Endodermal cell (in vitro differentiated cells): ENCODE measurements at places on chromosomes 7 and 10. TPM values are rescaled to one million over a fixed set of nuclear protein-coding genes. Genes with fewer than 3 reads are reported as not detected.

The POLR2J2 gene
- total RNA-seq: 7.2 to 15.5 TPM (median 15.1 TPM) in 3 replicates

GRCh38 chr7:38506756-38507155 is 124.4 kb downstream of the AMPH start:
- DNase-seq: no peak
- H3K36me3 ChIP-seq: no peaks in the 10 kb centered on the region
- H3K4me3 ChIP-seq: no peak overlapping the region
- H3K27me3 ChIP-seq: no peaks in the 10 kb centered on the region
- no peak overlapping the region for H3K27ac ChIP-seq

The RNF32 gene
- 1.1 and 1.3 TPM in 2 replicates for total RNA-seq

The MMD2 gene
- not detected in 3 replicates for total RNA-seq

The OGDHL gene
- 10.4 to 13.0 TPM (median 10.6 TPM) in 3 replicates for total RNA-seq

The PLXNA4 gene
- 33.3 and 42.7 TPM in 2 replicates for total RNA-seq

DNA sequence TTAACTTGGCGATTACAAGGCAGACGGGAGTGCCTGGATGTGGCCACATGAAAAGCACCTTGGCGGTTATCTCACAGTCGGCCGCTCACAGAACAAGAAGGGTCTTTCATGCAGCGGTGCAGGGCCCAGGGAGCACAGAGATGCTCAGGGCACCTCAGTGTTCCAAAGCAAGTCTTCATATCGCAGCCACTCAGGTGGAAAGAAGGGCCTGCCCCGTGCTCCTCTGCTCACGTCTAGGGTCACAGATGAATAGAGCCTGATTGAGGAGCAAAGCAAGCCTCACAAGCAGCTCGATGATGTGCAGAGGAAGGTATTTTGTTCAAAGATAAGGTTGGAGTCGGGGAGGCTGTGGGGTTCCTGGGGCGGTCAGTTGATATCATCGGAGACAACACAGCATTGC is 297.8 kb downstream of the WDR11 start:
- H3K36me3 ChIP-seq: no peaks in the 10 kb centered on the region
- no peaks in the 10 kb centered on the region for H3K27me3 ChIP-seq
- no peak for DNase-seq
- H3K4me3 ChIP-seq: no peak overlapping the region
- no peak overlapping the region for H3K27ac ChIP-seq

- peak; percentile 17 for DNase-seq
- H3K4me3 ChIP-seq: no peak overlapping the region
- H3K4me1 ChIP-seq: no peaks in the 10 kb centered on the region
- H3K27me3 ChIP-seq: no peaks in the 10 kb centered on the region
Measured at GRCh38 chr10:44921061-44921460, 9.9 kb downstream of the TMEM72 start.

The CD36 gene
- total RNA-seq: 0.29 to 0.70 TPM (median 0.65 TPM) in 3 replicates

The SFRP5 gene
- 1.3 and 1.8 TPM in 2 replicates for total RNA-seq

- peak overlapping the region; percentile 93 for H3K27ac ChIP-seq
- H3K4me3 ChIP-seq: no peak overlapping the region
- H3K4me1 ChIP-seq: peaks cover 16% of the 10 kb centered on the region
- DNase-seq: no peak
Measured at GRCh38 chr10:14648946-14649345, 125.8 kb downstream of the FAM107B start.

- H3K27me3 ChIP-seq: no peaks in the 10 kb centered on the region
- H3K36me3 ChIP-seq: no peaks in the 10 kb centered on the region
- peak overlapping the region; percentile 4 for H3K27ac ChIP-seq
- peak; percentile 75 for DNase-seq
- H3K4me1 ChIP-seq: peaks cover 24% of the 10 kb centered on the region
- no peak overlapping the region for H3K4me3 ChIP-seq
Measured at GRCh38 chr10:110834629-110835301, 37.0 kb upstream of the PDCD4 start.

- H3K4me3 ChIP-seq: no peak overlapping the region
- peaks cover 6% of the 10 kb centered on the region for H3K27me3 ChIP-seq
- no peaks in the 10 kb centered on the region for H3K4me1 ChIP-seq
- H3K27ac ChIP-seq: no peak overlapping the region
Measured at GRCh38 chr10:122516734-122517133, 43.8 kb upstream of the DMBT1 start.

DNA sequence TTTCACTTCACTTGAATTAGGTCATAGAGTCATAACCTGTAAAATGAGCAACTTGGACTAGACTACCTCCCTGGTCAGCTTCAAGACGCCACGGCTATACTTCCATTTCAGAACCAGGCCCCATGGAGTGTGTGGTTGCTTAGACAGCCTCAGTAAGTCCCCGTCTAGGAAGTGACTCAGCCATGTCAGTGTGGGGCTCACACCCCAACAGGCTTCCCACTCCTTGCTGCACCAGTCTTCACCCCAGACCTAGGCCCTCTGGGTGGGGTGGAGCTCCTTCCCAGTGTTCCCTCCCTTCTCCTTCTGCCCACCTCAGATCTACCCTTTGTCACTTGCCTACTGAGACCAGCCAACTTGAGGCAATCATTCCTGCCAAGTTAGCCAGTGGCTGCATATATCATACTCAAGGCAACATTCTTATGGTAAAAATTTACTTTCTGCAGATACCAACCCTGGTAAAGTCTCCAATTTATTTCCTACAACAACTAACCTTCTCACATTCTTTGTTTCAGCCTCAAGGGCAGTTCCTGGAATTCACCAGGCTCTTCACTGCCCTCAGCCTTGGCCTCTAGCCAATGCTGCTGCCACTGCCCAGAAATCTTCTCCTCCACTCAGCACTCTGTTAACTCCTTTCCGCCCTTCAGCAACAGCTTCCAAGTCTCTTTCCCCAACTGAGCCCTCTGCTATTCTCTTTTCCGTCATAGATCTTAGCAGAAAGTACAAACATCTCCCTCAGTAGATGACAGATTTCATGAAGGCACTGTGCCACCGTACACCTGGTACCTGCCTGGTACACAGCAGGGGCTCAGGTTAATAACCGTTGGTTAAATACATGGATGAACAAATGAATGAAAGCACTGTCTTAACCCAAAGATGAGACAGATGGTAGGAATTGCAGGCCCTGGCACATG is 31.3 kb upstream of the ZNRF2 start:
- DNase-seq: no peak
- no peak overlapping the region for H3K27ac ChIP-seq
- no peaks in the 10 kb centered on the region for H3K27me3 ChIP-seq
- H3K4me3 ChIP-seq: no peak overlapping the region

The RAMP3 gene
- total RNA-seq: not detected in 3 replicates

DNA sequence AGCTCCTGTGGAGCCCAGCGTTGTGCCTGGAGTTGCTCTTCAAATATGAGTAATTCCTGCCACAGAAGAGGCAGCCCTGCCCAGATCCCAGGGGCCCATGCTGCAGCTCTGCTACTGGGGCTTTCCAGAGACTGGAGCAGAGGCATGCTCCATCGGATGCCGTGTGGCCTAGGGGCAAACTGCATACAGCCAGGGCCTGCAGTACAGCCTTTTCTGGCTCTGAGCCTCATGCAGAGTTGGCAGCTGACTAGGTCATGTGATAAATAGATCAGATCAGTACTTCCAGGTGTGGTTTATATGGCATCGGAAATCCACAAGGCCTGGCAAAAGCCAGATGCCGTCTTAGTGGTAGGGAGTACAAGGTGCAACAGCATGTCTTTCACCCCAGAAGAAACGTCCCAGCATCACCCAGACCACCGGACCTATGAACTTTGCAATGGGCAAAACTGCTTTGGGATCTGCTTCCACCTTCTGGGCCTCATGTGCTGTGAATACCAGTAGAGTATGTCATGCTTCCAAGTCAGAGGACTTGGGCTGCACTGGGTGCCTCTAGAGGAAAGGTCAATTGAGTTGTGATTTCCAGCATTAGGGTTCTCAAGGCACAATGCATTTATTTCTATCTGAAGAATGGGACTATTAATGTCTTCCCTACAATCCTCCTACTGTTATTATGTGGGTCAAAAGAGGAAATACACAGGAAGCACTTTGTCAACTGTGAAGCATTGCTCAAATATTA is 250.7 kb upstream of the ZNF32 start:
- no peaks in the 10 kb centered on the region for H3K36me3 ChIP-seq
- DNase-seq: no peak
- no peak overlapping the region for H3K4me3 ChIP-seq
- H3K27ac ChIP-seq: no peak overlapping the region
- H3K27me3 ChIP-seq: no peaks in the 10 kb centered on the region

DNA sequence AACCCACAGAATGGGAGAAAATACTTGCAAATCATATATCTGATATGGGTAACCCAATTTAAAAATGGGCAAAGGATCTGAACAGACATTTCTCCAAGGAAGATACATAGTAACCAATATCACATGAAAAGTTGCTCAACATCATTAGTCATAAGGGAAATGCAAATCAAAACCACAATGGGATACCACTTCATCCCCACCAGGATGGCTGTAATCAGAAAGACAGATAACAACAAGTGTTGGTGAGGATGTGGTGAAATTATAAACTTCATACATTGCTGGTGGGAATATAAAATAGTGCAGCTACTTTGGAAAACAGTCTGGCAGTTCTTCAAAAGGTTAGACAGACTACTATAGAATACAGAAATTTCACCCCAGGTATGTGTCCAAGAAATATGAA is 19.3 kb downstream of the AOC1 start:
- H3K4me3 ChIP-seq: no peak overlapping the region
- peaks cover 7% of the 10 kb centered on the region for H3K27me3 ChIP-seq
- H3K36me3 ChIP-seq: no peaks in the 10 kb centered on the region
- no peak for DNase-seq
- H3K27ac ChIP-seq: no peak overlapping the region

DNA sequence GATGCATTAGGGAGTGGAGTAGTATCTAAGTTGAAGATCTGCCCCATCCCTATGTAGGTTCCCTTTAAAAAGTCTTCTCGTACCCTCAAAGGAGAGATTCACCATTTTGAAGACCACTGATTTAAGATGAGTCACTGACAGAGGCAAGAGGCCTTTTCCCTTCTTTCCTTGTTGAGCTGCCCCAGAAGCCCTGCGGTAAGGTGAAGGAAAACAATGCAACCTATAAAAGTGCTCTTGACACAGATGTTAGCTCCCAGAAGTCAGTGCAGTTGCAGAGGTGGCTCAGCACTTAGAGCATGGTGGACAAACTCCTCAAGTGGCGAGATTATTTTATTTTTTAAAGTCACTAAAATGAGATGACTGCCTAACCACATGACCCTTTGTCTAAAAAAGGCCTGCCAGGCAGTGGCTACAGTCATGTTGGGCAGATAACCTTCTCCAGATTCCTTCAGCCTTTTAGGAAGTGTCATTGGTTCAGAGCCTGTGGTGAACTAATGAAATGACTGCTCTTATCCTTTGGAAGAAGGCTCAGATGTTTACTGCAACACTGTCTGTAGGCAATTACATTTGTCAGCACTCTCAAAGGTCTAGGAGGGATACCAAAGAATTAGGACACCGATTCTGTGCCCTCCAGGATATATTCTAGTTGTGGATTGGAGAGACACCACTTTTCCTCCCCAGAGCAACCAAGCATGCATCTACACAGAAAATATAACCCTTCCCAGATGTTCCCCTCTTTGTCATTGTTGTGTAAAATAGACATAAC is 88.7 kb downstream of the ARID5B start:
- no peaks in the 10 kb centered on the region for H3K4me1 ChIP-seq
- DNase-seq: no peak
- H3K27me3 ChIP-seq: no peaks in the 10 kb centered on the region
- no peak overlapping the region for H3K27ac ChIP-seq
- H3K36me3 ChIP-seq: no peaks in the 10 kb centered on the region
